HepG2 (cell line): ENCODE measurements at places on chromosomes 1 and 21. TPM values are rescaled to one million over a fixed set of nuclear protein-coding genes. Genes with fewer than 3 reads are reported as not detected.

Gene OR2G3
- total RNA-seq = not detected in 2 replicates

Gene OLIG1
- not detected in 2 replicates for total RNA-seq

Gene OLIG2
- total RNA-seq = not detected in 2 replicates

Gene MMEL1
- total RNA-seq = not detected in 2 replicates

Gene NR0B2
- 71.6 and 72.5 TPM in 2 replicates for total RNA-seq

Gene IGSF9
- not detected in 2 replicates for total RNA-seq

Gene ODF2L
- total RNA-seq = 0.07 and 0.27 TPM in 2 replicates
